ENCODE measurements at places on chromosomes 11 and 22.

DNA sequence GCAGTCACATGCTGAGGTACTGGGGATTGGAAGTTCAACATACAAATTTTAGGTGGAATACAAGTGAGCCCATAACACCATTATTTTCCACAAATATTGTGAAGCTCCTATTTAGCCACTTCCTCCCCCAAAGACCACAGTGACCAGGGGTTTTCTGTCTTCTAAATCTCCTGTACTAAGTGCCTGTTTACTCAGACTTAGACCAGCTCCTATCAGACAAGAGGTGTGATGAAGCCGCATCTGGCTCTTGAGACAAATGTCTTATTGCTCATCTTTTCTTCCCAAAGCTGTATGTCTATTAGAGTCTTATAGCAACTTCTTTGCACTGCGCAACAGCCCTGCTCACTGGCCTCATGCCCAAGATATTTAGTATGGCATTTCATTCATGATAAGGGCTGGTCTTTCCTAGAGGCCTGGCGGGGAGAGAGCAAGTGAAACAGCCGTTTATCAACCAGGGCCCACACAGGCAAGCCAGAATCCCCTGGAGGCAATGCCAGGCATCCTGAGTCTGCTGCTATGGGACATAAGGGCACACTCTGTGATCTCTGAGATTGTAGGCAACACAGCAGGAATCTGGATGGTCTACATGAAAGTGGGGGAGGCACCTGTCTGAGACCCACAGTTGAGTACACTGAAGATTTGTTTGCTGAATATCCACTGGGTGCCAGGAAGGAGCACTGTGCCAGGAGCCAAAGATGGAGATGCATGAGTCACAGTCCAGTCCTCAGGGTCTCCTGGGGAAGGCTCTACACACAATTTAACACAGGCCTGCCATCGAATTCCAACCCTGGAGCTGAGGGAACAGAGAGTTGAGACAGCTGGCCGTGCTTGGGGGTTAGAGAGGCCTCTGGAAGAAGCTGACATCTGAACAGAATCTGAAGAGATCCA is 78.5 kb upstream of the NCAM1 start:
- DNase-seq: peak; percentile 72

- no peak for DNase-seq
Measured at GRCh38 chr11:20080032-20080685, 80.1 kb downstream of the DBX1 start.

- no peak for DNase-seq
Measured at GRCh38 chr11:2015025-2015424, 17.4 kb upstream of the H19 start.

DNA sequence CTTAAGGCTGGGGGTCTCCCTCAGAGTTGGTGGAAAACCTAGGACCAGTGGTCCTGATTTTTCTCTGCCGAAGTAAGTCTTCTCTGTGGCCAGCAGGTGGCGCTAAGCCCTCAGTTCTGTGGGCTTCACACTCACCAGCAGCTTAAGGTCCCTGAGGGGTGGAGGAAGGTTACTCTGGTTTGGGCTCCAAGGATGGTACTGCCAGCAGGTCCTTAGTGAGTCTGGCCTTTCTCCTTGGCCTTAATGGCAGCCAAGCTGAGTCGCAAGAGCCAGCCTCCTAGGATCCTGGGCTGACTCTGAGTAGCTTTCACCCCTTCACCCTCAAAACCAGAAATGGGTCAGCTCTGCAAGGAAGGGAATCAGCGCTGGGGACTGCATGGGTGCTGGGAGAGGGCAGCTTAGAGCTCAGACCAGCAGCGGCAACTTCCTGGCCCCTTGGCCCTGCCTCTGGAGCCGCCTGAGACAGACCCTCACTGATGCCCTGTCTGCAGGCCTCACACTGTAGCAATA is 4.4 kb downstream of the KCNJ11 start:
- no peak for DNase-seq

DNA sequence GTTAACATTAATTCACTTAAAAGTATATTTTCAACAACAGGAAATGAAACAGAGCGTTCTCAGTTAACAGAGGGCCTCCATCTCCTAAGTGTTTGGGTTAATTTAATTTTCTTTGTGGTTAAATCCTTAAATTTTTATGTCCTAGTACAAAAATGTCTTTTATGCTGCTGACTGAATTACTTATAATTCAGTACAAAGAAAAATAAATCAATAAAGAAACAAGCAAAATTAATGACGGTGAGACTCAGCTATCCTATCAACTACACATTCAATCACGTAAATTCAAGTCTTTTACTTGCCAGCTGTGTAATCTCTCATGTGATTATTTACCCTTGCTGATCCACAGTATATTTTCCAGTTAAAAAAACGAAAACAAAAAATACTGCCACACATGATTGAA is 81.4 kb downstream of the BBOX1 start:
- DNase-seq: no peak

DNA sequence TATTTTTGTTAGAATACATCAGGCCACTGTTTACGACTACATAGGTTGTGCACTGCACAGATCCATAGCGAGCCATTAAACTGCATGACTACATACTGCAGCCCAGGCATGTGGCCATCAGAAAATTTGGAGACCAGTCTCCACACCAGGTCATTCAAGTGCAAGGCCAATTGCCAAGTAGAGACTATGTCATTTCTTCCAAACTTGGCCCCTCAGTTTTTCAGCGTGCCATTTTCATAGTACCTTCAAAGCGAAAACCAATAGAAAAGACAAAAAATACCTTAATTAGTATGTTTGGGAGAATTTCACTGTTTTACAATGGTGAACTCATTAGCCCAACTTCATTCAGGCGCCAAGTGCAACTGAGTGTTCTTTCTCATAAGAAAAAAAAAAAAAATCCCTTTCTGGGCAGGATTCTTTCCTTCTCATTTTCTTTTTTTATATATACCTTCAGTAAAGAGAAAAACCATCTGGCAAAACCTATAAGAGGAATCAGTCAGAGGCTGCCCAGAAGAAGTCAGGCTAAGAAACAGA is 30.4 kb downstream of the PAMR1 start:
- no peak for DNase-seq

- DNase-seq: no peak
Measured at GRCh38 chr11:73989156-73989555, 6.5 kb upstream of the UCP2 start.

DNA sequence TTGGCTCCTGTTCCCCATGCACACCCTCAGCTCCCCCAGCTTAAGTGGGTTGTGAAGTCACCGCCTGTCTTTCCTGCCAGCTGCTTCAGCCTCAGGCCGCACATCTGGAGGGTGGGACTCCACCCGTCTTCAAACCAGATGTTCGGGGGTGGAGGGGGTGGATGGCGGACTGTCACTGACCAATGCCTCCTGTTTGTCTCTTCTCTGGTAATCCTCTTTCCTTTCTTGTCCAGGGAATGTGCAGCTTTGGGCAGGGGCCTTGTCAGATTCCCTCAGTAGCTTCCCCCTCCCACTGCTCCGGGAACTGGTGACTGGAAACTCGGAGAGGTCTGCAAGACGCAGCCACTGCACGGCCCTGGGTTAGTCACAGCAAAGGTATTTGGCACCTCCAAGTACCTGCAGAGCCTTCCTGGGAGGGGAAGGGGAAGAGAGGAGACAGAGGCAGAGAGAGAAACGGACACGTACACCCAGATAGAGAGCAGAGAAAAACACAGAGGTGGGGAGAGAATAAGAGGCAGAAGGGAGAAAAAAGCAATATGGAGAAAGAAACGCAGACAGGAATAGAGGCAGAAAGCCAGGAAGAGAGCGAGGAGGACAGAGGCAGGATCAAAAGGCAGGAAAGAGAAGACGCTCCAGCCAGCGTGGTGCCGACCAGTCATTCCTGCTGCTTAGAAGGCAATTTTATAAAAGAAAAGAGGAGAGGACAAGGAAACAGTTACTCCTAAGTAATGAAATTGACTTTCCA is 56.1 kb upstream of the TIMP3 start:
- DNase-seq: no peak

GRCh38 chr11:17098038-17098437 is 20.6 kb upstream of the RPS13 start:
- DNase-seq: no peak

DNA sequence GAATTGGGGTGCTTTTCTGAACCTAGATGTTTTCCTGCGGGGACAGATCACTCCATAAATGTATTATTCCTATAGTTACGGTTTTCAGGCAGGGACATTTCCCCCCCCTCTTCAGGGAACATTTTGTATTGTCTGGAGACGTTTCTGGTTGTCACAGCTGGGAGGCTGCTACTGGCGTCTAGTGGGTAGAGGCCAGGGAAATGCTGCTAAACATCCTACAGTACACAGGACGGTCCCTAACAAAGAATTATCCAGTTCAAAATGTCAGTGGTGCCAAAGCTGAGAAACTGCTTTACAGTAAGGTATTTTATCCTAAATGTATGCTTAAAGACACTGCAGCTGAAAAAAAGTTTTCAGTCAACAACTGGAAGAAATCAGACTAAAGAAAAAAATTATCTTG is 19.4 kb downstream of the PIWIL4 start:
- no peak for DNase-seq

GRCh38 chr11:68412593-68413475 is 47.7 kb upstream of the PPP6R3 start:
- DNase-seq: no peak
